ENCODE measurements at places on chromosomes 12 and 14.

DNA sequence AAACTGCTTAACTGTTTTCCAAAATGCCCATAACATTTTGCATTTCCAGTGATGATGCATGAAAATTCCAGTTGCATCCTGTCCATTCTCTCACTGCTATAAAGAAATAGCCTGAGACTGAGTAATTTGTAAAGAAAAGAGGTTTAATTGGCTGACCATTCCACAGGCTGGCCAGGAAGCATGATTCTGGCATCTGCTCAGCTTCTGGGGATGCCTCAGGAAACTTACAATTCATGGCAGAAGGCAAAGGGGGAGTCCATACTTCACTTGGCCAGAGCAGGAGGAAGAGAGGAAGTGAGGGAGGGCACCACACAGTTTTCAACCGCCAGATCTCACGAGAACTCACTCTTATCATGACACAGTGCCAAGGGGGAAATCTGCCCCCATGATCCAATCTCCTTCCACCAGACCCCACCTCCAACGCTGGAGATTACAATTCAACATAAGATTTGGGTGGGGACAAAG, 18.2 kb upstream of the CLEC2D start:
- DNase-seq = no peak

- no peak for DNase-seq
These were observed at the start of gene ITGA7 for GRCh38 chr12:55707841-55708694. Gene ITGA7, minus strand, starts transcription at chr12:55707904. Its CDS starts 222 bp downstream, at chr12:55707682.

- DNase-seq = no peak
These were observed 5.9 kb upstream of the ANAPC5 start for GRCh38 chr12:121358073-121358472.

DNA sequence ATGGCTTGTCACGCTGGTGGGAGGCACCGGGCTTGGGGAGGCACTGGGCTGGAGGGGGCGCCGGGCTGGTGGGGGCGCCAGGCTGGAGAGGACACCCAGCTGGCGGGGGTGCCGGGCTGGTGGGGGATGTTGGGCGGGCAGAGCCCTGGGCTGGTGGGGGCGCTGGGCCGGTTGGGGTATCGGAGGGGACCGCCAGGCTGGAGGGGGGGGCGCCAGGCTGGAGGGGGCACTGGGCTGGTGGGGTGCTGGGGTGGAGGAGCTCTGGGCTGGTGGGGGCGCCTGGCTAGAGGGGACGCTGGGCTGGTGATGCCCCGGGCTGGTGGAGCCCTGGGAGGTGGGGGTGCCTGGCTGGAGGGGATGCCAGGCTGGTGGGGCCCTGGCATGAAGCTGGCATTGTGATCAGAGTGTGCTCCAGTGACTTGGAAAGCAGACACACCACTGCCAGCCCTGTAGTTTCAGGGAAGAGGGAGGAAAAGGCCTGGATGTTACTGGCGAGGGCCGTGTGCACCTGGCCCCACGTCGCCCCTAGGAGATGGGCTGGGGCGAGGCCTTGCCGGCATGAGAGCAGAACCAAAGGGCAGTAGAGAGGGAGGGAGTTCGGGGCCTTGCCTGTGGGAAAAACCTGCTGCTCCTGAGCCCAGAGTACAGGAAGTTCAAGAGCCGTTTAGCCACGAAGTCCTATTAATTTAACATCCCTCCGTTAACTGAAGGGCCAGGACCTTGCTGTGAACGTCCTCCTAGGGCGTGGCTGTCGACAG, 13.1 kb downstream of the TEDC1 start:
- DNase-seq = no peak

DNA sequence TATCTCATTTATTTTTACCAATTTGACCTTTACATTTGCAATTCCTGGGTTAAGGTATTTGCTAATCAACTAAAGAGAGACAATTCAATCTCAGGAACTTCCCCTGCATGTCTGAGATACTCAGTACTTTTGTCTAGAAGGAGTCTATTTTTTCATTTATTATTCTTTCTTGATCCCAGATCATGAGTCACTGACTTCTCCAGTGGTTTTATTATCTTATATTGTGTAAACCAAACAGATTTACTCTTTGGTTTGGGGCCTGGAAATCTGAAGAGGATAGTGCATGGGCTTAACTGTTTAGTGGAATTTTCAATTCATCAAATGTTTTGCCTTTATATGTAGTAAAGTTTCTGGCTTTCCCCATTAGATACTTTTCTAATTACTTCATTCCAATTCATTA, 185.4 kb downstream of the ALG10B start:
- no peak for DNase-seq

DNA sequence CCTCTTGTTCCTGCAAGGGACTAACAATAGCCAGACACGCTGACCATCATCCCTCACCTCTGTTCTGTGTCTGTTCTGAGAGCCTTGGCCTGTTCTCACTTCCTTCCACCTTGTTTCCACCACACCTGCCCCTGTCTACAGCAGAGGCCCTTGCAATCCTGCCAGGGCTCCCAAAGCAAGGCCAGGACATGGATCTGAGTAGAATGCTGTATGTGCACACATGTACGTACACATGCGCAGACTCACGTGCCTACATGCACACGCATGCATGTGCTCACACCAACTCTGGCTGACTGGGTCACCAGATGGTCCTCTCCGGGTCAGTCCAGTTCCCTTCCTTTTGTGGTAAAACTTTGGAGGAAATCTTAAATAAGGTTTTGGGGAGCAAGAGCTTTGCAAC, 133.0 kb upstream of the C14orf180 start:
- no peak for DNase-seq

DNA sequence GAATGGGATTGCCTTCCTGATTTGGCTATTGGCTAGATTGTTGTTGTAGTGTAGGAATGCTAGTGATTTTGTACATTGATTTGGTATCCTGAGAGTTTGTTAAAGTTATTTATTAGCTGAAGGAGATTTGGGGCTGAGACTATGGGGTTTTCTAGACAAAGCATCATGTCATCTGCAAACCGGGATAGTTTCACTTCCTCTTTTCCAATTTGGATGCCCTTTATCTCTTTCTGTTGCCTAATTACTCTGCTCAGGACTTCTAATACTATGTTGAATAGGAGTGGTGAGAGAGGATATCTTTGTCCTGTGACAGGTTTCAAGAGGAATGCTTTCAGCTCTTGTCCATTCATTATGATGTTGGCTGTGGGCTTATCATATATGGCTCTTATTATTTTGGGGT, 265.7 kb upstream of the MGAT4C start:
- no peak for DNase-seq

DNA sequence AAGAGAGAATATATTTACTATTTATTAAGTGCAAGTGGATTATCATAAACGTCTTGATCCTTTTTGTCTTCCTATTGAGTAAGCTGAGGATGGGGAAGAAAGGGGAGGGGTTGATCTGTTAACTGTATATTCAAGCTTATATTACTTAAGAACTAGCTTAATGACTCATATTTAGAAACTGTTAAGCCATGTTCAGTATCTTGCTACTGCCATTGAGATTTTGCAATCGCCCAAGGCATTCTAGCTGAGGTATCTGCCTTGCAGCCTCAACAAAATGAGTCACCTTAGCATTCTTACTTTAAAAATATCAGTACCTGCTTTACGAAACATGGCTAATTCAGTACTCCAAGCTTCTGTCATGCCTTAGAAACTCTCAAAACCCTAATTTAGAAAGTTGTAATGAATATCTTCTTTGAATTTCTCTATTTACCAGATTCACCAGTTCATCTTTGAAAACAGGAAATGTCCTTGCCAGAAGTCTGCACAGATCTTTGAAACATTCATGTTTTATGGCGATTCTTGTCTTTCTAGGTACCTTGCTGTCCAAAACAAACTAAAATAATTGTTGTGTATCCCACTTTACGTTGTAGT, 76.1 kb downstream of the ALG10B start:
- no peak for DNase-seq
